ENCODE measurements at places on chromosomes 12 and 14.
A peak's percentile ranks its signal among the peaks of the same experiment; 100 is the strongest.

DNA sequence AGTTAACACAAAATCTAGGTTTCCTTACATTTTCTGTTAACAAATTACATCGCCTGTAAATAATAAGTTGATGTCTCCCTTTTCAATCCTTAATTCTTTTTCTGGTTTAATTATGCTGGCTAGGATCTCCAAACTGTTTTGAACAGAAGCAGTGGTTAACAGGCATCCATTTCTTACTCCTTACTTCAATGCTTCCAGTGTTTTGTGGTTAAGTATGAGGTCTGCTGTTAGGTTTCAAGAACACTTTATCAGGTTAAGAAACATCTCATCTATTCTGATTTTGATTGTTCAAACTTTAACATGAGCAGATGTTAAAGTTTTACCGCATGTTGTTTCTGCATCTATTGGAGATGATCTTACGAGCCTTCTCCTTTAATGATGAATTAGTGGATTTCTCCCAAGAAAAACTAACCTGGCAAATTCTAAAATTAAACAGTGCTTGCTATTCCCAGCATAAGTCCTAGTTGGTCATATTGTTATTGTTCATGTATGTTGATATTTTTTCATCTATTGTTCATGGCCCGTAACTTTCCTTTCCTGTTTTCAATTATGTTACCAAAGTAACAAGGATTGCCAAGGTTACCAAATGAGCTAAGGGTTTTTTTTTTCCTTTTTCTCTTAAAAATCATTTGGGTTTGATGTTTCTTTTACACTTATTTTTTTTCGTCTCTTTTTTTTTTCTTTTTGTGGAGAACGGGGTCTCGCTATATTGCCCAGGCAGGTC, 33.4 kb downstream of the POLE start:
- DNase-seq: no peak

DNA sequence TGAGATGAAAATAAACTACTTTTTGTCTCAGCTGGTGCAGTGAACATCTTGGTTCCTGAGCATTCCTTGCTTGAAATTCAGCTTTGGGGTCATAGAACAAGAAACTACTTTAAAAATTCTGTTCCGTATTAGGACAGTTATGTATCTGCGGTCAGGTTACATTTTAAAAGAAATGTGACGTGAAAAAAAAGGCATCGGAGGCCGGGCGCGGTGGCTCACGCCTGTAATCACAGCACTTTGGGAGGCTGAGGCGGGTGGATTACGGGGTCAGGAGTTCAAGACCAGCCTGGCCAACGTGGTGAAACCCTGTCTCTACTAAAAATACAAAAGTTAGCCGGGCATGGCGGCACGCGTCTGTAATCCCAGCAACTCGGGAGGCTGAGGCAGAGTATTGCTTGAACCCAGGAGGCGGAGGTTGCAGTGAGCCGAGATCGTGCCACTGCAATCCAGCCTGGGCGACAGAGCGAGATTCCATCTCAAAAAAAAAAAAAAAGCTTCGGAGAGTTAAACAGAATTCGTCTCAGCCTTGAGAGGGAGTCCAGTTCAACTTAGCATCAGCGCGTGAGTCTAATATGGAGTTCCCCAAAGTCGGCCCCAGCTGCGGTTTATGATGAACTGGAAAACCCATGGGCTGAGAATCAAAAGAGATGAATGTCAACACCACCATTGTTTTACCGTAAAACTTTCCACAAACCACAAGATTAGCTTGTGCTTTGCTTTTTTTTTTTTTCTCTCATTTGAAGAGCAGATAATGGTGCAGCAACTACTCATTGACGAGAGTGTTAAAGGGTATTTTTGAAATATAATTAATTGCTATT, 2.1 kb upstream of the SLC2A13 start:
- DNase-seq: no peak

DNA sequence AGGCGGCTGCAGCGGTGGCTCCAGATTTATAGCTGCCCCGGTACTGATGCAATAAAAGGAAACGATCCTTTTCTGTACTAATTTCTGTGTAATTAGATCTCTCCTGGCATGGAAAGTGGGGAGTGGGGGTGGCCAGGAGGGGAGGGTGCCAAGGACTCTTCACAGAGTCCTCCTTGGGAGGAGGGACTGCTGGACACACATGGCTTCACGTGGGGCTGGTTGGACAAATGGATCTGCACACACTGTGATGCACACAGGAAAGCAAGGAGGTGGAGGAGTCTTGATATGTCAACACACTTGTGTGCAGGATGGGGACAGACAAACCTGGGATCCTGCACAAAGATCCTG, 23.8 kb upstream of the ATP5MC2 start:
- no peak for DNase-seq

DNA sequence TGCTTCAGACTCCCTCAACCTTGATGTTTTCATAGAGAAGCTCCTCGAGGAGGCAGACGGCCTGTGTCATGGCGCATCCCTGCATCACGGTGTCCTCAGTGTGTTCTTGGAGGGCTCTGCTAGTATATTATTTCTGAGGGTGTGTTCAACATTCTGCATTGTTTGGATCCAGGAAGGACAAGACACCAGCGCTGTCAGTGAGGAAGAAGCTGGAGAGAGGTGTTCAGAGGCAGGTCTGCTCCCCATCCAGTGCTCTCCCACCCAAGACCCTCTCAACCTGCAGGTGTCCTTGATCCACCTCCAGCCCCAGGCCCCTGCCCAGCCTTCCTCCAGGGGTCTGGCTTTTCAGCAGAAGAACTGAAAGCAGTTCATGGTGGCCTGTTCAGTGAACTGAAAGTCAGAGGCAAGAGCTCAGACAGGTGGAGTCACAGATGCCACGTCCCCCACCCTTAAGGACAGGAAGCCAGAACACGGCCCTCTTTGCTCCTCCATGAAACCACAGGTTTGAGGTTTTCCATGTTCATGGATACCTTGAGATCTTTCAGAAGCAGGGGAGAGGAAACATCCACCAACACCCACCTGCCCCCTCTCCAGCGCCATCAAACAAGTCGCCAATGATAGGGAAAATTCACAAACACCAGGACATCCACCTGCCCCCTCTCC, 37.4 kb downstream of the DIO3 start:
- no peak for DNase-seq

DNA sequence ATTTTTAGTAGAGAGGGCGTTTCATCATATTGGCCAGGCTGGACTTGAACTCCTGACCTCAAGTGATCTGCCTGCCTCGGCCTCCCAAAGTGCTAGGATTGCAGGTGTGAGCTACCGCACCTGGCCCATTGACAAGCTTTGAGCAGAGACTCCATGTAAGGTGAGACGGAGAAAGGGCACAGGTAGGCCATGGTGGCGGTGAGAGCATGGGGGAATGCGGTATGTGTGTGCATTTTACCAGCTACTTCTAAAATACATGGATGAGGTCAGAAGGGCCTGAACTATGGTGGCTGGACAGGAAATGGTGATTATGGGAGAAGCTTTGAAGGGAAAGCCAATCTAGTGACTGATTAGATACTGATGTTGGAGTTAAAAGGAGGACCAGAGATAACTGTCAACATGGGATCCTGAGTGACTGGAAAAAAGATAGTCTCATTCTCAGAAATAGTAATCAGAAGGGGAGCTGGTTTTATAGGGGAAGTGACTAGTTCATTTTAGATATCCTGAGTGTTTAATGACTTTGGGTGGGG, 21.9 kb upstream of the PTPRB start:
- DNase-seq: no peak

DNA sequence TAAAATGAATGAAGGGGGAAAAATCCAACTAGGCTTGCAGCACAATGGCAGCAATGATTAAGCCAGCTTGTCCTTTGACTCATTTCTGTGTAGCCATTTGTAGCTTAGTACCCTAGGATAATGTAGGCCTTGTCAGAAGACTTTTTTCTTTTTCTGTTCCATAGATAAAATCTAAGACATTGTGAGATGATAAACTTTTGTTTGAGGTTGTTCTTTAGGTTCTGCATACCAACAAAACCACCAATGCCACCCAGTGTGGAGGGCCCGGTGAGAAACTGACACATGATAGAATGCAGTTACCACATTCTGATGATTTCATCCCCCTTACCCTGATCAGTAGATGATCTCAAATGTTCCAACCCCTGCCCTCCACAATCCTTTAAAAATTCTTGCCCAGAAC, 6.6 kb upstream of the KLRD1 start:
- DNase-seq: peak; percentile 38

GRCh38 chr12:105846331-105846730, 292.4 kb downstream of the NUAK1 start:
- no peak for DNase-seq

- no peak for DNase-seq
Observed at GRCh38 chr14:101859958-101860357, 98.4 kb downstream of the PPP2R5C start.

DNA sequence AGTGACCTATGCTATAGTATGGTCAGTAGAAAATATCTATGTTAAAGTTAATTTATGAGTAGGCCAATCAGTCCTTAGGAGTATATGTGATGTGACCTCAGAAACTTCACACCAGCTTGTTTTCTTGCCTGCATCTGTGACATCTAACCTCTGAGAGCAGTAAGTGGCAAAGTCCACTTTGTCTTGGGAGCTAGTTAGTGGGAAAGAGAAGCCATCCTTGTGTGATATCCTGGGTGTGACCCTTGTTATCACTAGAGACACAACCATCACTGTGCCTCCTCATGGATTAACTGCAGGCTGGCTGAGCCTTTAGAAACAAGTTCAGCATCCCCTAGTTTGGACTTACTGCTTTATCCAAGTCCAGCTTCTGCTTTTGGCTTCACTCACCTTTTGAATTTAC, 170.6 kb upstream of the STXBP6 start:
- DNase-seq: no peak

DNA sequence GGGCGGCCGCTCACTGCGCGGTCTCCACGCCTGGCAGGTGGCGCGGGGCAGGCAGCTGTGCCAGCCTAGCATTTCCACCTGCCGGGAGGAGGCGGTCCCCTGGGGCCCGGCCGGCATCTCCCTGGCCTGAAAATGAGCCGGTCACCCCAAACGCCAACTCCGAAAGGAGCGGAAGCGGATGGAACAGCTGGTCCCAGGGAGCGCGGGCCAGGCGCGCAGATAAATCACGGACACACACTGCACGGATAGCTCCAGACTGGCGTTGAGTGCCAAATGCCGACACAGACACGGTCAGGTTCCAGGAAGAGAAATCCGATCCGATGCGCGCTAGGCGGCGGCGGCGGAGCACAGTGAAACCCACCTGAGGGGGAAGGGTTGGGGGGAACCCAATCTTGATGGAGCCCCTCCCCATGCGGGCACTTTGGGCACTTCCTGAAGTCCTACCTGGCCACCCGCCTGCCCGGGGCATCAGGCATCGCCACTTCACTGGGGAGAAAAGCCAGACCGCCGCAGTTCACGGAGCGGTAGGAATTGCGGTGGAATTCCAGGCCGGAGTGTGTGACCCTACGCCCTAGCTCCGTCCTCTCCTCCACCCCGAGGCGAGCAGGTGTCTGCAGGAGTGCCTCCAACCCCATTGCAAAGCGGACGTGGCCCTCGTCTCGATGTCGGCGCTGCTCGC, 624 bp upstream of the PLEKHD1 start:
- peak; percentile 33 for DNase-seq

DNA sequence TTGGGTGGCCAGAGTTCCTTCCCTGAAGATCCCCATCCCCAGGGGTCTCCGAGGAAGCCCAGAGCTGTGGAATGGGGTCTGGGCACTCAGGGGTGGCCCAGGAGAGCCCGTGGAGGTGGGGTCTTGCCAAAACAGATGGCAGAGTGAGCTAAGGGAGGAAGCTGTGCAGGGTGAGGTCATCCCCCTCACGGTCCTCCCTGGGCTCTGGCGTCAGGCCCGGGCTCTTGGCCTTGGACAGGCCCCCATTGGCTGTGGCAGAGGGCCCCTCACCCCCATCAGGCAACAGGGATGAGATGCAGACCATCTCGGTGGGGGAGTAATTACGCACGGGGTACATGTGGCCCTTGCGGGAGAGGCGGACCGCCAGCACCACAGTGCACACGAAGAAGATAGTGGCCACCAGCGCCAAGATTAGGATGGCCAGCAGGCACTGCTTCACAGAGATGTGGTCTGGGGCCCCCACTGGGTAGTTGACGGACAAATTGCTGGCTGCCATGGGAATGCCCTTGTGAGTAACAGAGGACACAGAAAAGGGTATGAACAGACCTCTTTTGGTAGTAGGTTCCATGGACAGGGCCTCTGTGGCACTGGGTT, 10.7 kb downstream of the SELPLG start:
- no peak for DNase-seq

- peak; percentile 55 for DNase-seq
Observed at GRCh38 chr12:19575337-19576243, 136.3 kb downstream of the AEBP2 start.

DNA sequence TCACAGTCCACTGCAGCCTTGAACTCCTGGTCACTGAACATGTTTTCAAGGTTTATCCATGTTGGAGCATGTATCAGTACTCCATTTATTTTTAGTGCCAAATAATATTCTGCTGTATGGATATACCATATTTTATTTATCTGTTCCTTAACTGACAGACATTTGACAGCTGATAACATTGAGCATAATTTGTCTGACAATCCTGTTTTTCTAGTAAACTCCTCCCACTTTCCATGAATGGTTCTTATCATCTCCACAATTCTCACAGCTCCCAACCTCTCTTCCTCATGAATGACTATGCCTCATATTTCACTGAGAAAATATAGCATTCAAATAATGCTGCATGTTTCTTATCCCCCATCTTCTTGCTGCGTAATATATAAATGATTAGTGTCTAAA, 33.3 kb downstream of the COCH start:
- no peak for DNase-seq

DNA sequence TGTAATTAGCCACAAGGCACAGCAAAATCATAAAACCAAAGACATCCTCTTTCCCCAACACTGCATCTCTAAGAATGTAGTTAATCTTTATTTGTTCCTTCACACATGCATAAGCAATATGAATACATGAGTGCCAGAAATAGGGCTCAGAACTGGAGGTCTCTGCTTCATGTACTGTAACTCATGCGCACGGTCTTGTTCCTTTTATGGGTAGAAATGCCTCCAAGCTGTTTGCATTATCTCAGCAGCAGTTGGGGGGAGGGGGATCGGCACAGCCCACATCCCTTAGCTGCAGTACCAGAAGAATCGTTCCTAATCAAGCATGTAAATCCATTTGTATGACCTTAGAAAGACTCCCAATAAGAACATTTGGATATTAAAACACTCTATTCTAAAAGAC, 20.0 kb downstream of the RHOJ start:
- DNase-seq: no peak

GRCh38 chr12:101200824-101201223, 9.2 kb downstream of the SLC5A8 start:
- no peak for DNase-seq

DNA sequence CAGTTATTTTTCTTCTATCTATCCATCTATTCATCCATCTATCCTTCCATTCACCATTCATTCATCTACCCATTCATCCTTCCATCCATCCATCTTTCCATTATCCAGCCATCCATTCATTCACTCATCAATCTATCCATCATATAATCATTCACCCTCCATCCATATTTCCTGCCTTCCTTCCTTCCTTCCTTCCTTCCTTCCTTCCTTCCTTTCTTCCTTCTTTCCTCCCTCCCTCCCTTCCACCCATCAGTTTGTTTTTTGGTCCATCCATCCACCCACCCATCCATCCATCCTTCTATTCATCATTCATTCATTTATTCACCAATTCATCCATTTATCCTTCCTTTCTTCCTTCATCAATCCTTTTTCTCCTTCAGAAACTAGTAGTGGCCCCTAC, 34.3 kb upstream of the NOS1 start:
- DNase-seq: no peak

- DNase-seq: no peak
Observed at GRCh38 chr14:75240781-75241180, 37.8 kb upstream of the FOS start.
